PC-3 (cell line): ENCODE measurements at places on chromosomes 3 and 15. TPM values are rescaled to one million over a fixed set of nuclear protein-coding genes. Genes with fewer than 3 reads are reported as not detected.

PLCH1 gene
- 4.1 and 4.5 TPM in 2 replicates for total RNA-seq

CDHR4 gene
- total RNA-seq = not detected in 2 replicates

RMDN3 gene
- 21.4 and 34.0 TPM in 2 replicates for total RNA-seq

DNA sequence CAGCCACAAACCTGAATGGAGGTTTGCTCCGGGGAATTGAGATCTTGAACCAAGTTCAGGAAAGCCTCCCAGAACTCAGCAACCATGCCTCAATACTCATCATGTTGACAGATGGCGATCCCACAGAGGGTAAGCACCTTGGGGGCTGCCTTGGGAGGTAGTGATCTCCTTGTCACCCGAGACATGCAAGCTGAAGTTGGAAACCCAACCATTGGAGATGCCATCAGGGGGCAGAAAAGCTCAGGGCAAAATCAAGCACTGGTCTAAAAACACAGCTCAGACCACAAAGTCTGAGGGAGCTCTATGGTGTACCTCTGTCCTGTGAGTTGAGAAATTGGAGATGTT lies 5.8 kb downstream of the ITIH1 start:
- no peak for DNase-seq

GRCh38 chr3:62708638-62709373 lies 166.4 kb downstream of the CADPS start:
- no peak for DNase-seq

GRCh38 chr3:10743366-10744097 lies 72.5 kb upstream of the SLC6A11 start:
- DNase-seq = no peak

DNA sequence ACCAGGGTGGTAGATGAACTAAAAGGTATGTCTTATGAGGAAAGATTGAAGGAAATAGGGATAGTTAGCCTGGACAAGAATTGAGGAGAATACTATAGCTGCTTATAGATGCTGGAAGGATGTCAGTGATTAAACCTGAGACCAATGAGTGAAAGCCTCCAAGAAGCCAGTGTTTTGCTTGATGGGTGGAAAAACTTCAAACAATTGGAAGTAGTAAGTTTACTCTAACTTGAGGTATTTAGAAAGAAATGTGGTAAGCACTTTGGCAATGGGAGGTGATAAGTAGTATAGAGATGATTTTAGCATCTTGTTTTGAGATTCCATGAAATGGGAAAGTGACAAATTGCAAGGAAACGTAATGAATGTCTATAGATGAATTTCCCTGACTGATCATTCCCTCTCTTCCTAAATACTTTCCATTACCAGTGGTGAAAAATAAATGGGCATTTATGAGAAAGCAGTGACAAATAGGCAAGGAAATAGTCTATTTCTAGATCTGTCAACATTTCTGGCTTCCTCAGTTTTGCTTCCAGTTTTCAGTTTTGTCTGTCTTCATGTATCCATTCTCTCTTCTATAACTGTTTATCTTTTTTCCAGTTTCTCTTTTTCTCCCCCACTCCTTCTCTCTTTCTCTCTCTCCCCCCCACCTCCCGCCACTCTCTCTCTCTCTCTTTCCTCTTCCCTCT lies 19.2 kb downstream of the SLC15A2 start:
- no peak for DNase-seq
